ENCODE measurements at places on chromosomes 3 and 15.

GRCh38 chr3:172097585-172097984 lies 58.2 kb downstream of the FNDC3B start:
- no peak for DNase-seq

DNA sequence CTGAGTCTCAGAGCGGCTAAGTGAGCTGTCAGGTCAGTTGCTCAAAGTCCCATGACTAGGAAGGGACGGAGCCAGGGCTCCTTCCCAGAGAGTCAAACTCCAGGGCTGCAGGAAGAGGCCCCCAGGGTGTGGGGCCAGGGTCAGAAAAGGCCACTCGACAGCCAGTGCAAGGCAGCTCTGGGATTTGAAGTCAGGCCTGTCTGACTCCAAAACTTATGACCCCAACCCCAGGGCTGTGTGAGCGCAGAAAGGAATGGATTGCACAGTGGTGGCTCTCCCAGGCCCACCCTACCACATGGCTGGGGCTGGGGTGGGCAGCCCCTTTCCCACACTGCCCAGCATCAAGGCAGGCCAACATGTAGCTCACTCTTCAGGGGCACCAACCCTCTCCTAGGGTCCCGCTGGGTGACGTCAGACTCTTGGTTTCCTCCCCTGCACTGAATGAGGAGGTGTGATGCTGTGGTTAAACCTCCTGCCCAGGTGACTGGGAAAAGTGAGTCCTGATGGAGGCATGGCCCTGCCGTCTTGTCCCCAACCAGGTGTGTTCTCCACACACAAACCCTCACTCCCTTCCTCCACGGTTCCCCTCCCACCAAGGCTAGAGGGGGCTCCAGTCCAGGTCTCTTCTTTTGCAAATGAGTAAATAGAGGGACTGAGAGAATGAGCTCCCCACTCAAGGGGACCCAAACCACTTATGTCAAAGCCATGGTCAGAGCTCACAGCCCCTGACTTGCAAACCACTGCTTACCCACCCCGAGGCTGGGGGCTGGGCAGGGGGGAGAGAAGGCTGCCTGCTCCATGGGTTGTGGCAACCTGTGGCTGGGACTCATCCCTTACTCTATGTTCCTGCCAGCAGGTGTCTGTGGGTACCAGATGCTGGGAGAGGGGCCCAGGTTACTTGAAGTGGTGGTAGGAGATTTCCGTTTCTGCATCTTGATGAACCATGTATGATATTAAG lies 23.8 kb upstream of the CORO2B start:
- no peak for DNase-seq

- DNase-seq = no peak
Observed at GRCh38 chr3:37540786-37541185, 320.9 kb upstream of the CTDSPL start.

- peak; percentile 13 for DNase-seq
Observed at GRCh38 chr15:75532413-75533250, 46.5 kb downstream of the PTPN9 start.

DNA sequence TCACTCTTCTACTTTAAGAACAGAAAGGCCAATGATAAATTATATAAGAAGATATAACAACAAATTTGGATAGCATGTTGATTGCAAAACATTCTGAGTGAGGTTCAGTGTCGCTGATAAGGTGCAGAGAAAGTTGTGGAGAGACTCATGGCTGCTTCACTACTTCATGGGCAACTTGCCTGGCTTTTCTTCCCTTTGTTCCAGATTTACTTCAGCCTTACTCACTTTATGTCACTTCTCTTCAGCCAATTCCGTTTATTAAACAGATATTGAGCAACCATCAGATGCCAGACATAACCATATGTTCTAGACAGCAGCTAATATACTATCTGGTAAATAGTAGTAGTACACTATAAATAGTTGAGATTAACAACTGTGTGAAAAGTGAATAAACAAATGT lies 150.0 kb upstream of the CHL1 start:
- no peak for DNase-seq

GRCh38 chr15:68328443-68328842 lies 50.9 kb downstream of the FEM1B start:
- DNase-seq = no peak

DNA sequence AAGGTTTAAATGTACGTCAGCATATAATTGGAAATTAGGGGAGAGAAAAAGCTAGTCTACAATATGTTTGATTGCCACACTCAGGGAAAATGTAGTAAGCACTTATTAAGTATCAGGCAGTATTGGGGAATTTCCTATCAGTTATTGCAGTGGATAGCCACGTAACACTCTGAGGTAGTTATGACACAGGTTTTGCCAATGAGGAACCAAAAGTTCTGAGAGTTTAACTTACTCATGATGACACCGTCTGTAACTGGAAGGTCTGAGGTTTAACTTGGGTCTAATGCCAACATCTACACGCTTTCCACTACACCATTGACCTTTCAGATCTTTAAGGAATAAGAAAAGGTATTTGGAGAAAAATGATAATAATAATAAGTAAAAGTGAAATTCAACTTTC lies 89.5 kb downstream of the ZMAT3 start:
- DNase-seq = no peak

- DNase-seq = peak; percentile 92
Observed at GRCh38 chr3:193962986-193963685, 172.8 kb upstream of the HES1 start.

GRCh38 chr3:165827883-165828282 lies 9.3 kb downstream of the BCHE start:
- DNase-seq = no peak

DNA sequence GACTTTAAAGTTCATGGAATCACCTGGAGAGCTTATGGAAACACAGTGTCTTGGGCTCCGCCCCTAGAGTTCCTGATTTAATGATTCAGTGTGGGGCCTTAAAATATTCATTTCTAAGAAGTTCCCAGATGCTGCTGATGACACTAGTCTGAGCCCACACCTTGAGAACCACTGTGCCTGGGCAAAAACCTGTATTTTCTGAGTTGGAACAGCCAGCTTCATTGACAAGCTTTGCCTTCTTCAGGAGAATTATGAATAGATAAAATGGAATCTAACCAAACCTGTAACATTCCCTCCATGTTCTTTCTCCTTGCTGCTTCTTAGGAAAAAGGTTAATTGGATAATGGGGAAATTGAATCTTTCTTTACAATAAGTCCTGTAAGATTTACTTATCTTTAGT lies 490.7 kb downstream of the DIPK2A start:
- DNase-seq = no peak

DNA sequence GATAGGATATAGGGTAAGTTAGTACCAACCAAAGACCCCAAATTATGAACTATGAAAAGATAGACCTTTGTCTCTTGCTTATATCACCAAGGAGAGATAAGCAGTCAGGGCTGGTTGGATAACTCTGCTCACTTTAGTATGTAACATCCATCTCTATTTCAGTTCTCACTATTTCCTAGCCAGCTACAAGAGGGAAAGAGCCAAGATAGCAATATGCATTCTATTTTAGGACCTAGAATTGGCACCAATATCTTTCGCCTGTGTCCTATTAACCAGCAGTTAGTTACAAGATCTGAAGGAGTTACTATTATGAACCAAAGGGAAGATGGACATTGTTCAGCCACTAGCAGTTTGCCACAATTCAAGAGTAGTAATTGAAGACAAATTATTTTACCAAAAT lies 457.5 kb downstream of the NSUN3 start:
- no peak for DNase-seq

DNA sequence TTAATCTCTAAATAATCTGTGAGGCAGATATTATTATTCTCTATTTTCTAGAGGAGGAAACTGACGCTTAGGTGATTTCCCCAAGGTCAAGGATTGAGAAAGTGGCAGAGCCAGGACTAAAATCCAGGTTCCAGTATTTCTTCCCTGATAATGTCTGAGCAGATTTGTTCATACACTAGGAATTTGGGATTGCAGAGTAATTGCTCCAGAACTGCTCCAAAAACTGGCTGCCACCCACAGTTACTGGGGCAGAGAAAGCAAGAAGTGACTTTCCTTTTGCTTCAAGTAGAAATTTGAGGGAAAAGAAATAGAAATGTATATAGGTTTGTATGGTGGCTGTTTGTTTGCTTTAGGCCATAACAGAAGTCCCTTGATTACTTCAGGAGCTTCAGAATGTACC lies 60.6 kb downstream of the SLC12A8 start:
- DNase-seq = no peak

Data from foreskin melanocyte (primary cell).